Nasal cavity respiratory epithelium epithelial cell of viscerocranial mucosa (primary cell): ENCODE measurements at places on chromosomes 6 and 20. TPM values are rescaled to one million over a fixed set of nuclear protein-coding genes. Genes with fewer than 3 reads are reported as not detected.

The OXT gene
- not detected in 2 replicates for total RNA-seq

The CNR1 gene
- not detected in 2 replicates for total RNA-seq

The FRS3 gene
- total RNA-seq = 0.34 and 1.1 TPM in 2 replicates

The PHACTR3 gene
- 1.9 and 2.1 TPM in 2 replicates for total RNA-seq

The SH3BGRL2 gene
- 12.2 and 24.3 TPM in 2 replicates for total RNA-seq

The RHAG gene
- total RNA-seq = not detected in 2 replicates

The MLN gene
- not detected in 2 replicates for total RNA-seq

The MUCL3 gene
- not detected in 2 replicates for total RNA-seq

The GNAS-AS1 gene
- under 0.01 and 0.28 TPM in 2 replicates for total RNA-seq

The APCDD1L gene
- total RNA-seq = under 0.01 and 0.21 TPM in 2 replicates

The SLC22A16 gene
- total RNA-seq = not detected in 2 replicates

The MRPL18 gene
- total RNA-seq = 59.2 and 94.3 TPM in 2 replicates

The TREML2 gene
- under 0.01 TPM in 1 of 2 replicates, not detected in the other for total RNA-seq

The ETV7 gene
- total RNA-seq = under 0.01 and 0.36 TPM in 2 replicates

The KHDC1L gene
- total RNA-seq = not detected in 2 replicates

The L3MBTL3 gene
- 17.8 and 29.3 TPM in 2 replicates for total RNA-seq

The UBD gene
- not detected in 2 replicates for total RNA-seq

The PLA2G7 gene
- total RNA-seq = under 0.01 and 0.28 TPM in 2 replicates

The MYCT1 gene
- under 0.01 and 0.07 TPM in 2 replicates for total RNA-seq

The EDN3 gene
- not detected in 2 replicates for total RNA-seq

The IL20RA gene
- 4.3 and 4.8 TPM in 2 replicates for total RNA-seq

The FAM50B gene
- 5.1 and 9.4 TPM in 2 replicates for total RNA-seq
